Femur (tissue), 1 donor: ENCODE measurements at places on chromosomes 12 and 14.

DNA sequence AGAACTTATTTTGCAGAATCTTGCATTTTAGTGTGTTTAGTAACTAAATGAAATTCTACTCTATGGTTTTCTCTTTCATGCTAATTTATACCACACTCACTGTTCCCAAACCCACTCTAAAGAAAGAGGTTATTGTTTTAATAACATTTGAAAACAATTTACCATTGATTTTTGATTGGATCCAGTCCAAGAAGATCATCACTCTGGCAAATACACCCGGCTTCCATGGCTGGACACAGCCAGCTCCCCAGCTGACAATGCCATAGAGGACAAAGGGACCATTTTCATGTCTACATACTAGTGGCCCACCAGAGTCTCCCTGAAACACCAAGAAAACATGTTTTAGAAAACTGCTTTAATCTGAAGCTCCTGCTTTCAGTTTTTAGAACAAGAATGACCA is 42.4 kb downstream of the OVCH1 start:
- DNase-seq: no peak

- no peak for DNase-seq
These were observed 95.7 kb downstream of the PPP2R5C start for GRCh38 chr14:101857226-101857625.

GRCh38 chr12:91984556-91984955 is 161.1 kb downstream of the BTG1 start:
- no peak for DNase-seq

DNA sequence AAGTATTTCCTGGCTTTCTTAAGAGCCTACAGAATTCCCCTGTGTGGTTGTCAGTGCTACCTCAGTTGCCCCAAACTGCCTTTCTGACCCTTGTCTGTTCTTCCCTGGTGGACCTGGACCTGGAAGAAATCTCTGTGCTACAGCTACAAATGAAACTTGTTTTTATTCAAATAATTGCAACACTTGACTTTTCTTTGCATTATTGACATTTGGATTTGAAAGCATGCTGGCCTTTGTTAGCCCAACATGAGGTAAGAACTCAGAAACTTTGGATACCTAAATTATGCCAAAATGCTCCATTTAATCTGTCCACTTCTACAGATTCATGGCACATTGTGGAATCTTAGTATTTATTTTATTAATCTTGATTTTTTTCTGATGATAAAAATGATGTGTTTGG is 142.9 kb downstream of the SAMD4A start:
- DNase-seq: no peak

DNA sequence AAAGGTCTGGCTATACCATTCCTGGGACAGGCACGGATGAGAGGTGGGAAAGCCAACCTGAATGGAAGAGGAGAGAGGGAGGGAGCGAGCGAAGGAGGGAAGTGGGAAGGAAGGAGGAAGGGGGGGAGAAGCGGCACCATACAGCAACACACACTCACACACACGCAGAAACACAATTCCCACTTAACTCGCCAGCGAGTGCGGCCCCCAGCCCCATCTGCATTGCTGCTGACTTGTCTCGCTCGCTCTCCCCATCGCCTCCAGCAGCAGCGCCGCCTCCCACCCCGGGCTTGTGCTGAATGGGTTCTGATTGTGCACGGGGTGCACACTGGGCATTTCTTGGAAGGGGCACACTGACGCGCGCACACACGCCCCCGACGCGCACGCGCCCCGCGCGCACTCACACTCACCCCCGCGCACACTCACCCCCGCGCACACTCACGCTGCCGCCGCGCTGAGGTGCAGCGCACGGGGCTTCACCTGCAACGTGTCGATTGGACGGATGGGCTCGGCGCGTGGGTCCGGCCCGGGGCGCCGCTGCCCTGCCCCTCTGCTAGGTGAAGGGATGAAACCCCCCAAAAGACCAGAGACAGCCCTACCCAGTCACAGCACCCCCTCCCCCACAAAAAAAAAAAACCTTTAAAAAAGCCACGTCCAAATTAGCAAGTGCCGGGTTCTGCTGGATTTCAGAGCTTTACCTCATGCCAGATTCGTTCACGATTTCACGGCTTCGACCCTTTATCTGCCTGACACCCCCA is 685 bp downstream of the GRIN2B start:
- DNase-seq: peak; percentile 33

DNA sequence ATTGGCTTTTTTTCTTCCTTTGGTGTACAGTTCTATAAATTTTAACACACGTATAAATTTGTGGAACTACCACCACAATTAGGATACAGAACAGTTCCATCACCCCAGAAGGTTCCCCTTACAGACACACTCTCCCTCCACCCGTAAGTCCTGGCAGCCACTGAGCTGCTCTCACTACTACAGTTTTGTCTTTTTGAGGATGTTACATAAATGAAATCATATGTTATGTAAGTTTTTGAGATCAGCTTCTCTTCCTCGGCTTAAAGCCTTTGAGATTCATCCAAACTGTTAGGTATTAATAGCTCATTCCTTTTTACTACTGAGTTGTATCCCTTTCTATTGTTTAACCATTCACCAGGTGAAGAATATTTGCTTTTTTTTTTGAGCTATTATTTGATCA is 74.3 kb upstream of the SLC24A4 start:
- peak; percentile 53 for DNase-seq

DNA sequence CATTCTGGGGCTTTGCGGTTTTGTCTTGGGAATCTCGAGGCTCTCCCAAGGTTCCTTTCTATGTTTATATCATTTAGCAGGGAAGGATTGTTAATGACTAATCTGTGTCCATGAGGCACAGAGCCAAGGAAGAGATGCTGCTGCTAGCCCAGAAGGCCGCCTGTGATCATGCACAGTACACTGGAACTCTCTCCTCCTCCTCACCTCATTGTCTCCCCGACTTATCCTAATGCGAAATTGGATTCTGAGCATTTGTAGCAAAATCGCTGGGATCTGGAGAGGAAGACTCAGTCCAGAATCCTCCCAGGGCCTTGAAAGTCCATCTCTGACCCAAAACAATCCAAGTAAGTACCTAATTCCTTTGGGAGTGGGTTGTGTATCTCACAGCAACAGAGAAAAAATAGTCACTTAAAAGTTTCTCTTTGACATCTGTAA is at the start of gene NR1H4:
TSS of gene NR1H4 (plus strand) at position 151 of the 435 bp plus-strand sequence. CDS start 19,458 bp downstream, outside the sequence.
- DNase-seq: no peak

- no peak for DNase-seq
These were observed 20.9 kb downstream of the AKAP6 start for GRCh38 chr14:32350020-32350419.

- no peak for DNase-seq
These were observed 7.1 kb upstream of the LGMN start for GRCh38 chr14:92755495-92755894.

DNA sequence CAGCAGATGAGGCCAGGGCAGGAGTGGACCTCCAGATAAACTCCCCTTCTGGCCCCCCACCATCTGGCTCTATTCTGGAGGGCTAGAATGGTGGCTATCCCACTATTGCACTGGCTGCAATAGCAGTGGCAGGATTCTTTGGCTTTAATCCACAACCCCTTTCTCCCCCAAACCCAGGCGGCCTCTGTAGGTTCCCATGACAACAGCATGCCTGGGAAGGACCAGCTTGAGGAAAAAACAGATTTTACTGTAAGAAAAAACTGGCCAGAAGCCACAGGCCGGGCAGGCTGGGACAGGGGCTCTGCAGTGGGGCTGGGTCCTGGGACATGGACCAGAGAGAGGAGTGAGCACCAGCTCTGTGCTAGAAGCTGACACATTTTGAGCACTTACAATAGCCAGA is 13.6 kb upstream of the ACVR1B start:
- no peak for DNase-seq

DNA sequence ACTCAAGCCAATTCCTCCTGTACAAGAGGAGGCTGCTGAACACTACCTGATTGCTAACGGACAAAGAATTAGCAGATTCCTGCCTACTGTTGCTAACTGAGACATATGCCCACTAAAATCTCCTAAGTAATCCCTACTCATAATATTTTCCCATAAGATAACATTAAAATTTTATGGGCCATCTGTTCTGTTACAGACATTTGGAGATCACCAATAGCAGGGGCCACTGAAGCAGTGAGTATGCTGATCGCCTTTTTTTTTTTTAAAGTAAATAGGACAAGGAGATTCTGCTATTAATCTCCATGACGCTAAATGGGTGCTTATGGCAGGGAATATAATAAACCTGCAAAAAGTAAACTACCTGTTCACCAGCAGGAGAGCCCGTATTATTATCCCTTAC is 292.9 kb downstream of the MED13L start:
- no peak for DNase-seq

GRCh38 chr14:100274250-100274649 is 32.0 kb downstream of the SLC25A29 start:
- no peak for DNase-seq

DNA sequence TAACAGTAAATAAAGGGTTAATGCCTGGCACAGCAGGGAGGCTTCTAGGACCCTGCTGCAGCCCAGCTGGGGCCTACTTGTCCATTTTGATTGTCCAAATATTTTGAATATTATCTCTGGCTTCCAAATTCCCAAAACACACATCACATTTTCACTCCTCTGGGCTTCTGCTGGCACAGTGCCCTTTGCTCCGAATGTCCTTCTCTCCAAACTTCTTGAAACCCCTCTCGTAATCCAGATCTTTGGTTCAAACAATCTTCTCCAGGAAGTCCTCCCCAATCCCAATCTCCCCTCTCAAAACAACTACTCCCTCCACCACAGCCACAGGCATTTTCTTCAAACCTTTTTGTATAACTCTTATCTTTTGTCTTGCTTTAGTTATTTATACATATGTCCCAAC is 225.6 kb downstream of the PPM1H start:
- DNase-seq: no peak

GRCh38 chr12:80556566-80556965 is 112.5 kb downstream of the PTPRQ start:
- no peak for DNase-seq

- no peak for DNase-seq
These were observed 394.6 kb downstream of the C12orf75 start for GRCh38 chr12:105725054-105725453.

DNA sequence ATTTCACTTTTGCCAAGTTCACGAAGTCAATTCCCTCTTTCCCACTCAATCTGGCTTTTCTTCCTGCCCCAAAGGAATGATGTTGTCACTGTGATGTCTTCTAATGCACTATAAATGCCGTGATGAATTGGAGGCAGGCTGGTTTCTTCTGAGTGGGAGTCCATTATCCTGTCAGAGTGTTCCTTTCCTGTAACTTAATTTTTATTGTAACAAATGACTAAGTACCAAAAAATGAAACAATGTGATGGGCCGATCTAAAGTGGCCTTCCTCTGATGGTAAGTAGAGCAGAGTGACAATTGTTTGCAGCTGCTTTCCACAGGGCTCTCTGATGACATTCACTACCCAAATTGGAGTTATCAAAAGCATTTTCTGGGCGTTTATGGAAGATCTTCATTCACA is 22.2 kb downstream of the TMEM30B start:
- no peak for DNase-seq

- DNase-seq: no peak
These were observed 118.0 kb upstream of the CDKN3 start for GRCh38 chr14:54278665-54279295.

- DNase-seq: no peak
These were observed 701.8 kb downstream of the TMTC2 start for GRCh38 chr12:83388551-83388950.

GRCh38 chr12:115763982-115764621 is 513.4 kb downstream of the MED13L start:
- DNase-seq: no peak

- DNase-seq: no peak
These were observed 49.8 kb downstream of the NOC4L start for GRCh38 chr12:132194056-132194455.

DNA sequence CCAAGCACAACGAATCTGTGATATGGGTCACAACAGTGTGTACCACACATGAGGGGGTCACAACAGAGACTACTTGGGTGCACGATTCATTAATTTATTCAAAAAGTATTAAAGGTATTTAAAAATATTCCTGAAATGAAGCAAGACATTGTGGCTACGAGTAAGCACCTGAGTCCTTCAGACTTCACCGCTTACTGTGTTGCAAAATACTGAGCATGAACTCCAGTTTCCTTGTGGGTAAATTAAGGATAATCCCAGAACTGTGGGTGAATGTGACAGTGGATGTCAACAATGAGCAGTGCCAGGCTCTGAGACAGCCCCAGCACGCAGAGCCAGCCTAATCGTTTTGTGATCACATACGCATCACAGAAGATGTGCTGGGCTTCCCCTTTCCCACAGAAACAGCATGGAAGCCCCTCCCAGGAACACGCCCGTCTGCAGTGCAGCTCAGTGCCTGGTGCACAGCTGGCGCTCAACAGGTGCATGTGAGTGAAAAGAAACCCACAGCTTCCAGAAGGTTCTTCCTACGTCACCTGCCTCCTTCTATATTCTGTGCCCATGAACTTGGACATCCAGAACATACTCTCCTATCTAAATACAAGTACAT is 29.1 kb downstream of the CDC42BPB start:
- no peak for DNase-seq

GRCh38 chr12:91316161-91316906 is 133.7 kb upstream of the DCN start:
- no peak for DNase-seq

- DNase-seq: no peak
These were observed 126.9 kb upstream of the FGD4 start for GRCh38 chr12:32272465-32272864.

- DNase-seq: peak; percentile 83
These were observed 104.5 kb upstream of the FRMD6 start for GRCh38 chr14:51547260-51547659.

GRCh38 chr14:93780813-93781400 is 7.4 kb downstream of the PRIMA1 start:
- no peak for DNase-seq

GRCh38 chr12:7493006-7493405 is 10.6 kb downstream of the CD163 start:
- no peak for DNase-seq

GRCh38 chr12:14774906-14775635 is 28.2 kb downstream of the WBP11 start:
- peak; percentile 70 for DNase-seq

DNA sequence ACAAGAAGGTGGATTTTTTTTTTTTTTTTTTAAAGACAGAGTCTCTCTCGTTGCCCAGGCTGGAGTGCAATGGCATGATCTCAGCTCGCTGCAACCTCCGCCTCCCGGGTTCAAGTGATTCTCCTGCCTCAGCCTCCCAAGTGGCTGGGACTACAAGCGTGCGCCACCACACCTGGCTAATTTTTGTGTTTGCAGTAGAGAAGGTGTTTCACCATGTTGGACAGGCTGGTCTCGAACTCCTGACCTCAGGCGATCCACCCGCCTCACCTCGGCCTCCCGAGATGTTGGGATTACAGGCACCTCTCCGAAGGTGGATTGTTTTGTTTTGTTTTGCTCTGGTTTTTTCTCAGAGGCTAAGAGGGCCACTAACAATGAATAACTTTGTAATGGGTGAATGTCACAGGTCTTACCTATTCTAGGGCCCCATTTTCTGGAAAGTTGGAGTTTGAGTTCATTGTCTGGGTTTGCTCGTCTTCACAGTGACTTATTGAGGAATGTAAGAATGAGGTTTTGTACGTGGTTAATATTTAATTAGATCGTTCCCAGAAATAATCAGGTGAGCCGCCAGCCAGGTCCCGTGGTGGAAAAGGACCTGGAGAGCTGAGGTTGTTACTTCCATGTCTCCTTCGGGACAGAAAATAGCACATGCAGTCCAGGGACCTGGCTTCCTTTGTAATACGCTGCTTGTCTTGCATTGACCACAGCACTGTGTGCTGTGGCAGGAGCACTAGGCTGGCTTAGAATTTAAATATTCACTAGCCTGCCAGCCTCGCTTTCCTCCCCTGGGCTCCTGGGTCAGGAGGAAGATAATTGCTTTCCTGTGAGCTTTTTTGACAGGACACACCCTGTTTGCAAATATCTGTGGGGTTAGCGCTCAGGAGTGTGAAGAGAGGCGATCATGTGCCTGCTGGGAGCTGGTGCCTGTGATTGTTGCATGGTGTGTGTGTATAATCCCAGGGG is 2.3 kb downstream of the HIP1R start:
- no peak for DNase-seq

- no peak for DNase-seq
These were observed 86.2 kb downstream of the STON2 start for GRCh38 chr14:81313775-81314429.
